ENCODE measurements at places on chromosomes 1 and 21.

GRCh38 chr1:154846565-154847442 lies 23.3 kb downstream of the KCNN3 start:
- DNase-seq = no peak

DNA sequence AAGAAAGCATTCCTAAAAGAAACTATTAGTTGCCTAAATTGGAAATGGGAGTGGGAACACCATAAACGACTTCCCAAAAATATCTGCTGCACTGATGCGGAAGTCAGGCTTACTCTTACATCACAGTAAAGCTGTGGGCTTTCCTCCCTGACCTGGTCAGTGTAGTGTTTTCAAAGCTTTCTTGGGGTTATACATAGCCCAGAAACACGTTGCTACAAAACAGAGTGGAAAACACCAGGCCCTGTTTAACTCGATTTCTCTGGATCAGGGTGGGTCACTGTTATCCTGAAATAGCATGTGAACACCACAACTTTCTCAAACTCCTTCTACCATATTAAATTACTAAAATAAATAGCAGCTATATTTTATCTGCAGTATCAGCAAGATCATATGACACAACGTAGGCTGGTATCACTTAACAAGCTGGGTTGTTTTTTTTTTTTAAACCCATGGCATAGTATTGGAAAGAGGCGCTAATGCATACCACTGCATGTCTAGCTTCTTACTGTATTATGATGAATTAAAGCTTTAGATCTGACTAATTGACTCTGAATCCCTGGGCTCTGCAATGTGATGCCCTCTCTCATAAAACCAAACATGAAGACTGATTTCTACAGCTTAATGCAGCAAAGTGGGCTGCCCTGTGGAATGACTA lies 184.6 kb downstream of the TGFB2 start:
- DNase-seq = no peak

DNA sequence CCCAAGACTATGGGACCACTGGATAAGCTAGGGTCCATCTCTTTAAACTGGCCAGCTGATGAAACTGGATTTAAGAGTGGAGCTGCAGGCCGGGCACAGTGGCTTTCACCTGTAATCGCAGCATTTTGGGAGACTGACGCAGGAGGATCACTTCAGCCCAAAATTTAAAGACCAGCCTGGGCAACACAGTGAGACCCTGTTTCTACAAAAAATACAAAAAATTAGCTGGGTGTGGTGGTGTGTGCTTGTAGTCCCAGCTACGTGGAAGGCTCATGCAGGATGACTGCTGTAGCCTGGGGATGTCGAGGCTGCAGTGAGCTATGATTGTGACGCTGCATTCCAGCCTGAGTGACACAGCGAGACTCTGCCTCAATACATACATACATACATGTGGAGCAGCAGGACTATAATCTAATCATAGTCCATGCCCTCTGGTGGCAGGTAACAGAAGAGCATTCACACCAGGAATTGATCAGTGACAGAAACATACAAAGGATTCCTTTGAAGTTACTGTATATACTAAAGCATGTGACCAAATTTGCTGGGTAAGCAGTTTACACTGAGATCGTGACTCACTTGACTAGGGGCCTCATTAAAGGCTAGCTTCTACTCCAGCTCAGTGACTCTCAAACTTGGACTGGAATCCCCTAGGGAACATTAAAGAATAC lies 101.5 kb upstream of the SLFNL1 start:
- DNase-seq = no peak

- DNase-seq = no peak
These were observed 15.3 kb downstream of the KRTAP10-1 start for GRCh38 chr21:44524414-44525371.

DNA sequence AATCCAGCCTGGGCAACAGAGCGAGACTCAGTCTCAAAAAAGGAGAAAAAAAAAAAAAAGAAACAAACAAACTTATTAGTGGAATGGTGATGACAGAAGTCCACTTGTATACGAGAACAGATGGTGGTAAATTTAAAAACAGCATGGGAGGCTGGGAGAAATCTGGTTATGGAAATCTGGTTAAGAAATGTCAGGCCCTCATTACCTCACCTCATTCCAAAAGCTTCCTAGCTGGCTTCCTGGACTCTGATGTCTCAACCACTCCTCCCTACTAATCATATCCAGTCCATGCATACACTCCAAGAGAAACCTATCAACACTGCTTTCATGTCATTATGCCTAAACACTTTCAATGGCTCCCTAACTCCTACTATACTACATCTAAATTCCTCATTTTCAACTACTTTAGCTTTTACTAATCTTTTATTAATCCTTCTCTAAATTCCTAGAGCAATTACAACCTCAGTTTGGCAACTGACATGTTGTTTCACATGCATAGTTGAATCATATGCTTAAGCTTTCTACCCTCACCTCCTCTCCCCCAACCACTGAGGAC lies 52.9 kb downstream of the FOXJ3 start:
- no peak for DNase-seq

GRCh38 chr1:72006092-72006491 lies 276.2 kb downstream of the NEGR1 start:
- no peak for DNase-seq

GRCh38 chr1:51284487-51284954 lies 45.8 kb downstream of the TTC39A start:
- DNase-seq = no peak

- DNase-seq = no peak
These were observed 5.5 kb upstream of the TNFRSF1B start for GRCh38 chr1:12161324-12161661.

DNA sequence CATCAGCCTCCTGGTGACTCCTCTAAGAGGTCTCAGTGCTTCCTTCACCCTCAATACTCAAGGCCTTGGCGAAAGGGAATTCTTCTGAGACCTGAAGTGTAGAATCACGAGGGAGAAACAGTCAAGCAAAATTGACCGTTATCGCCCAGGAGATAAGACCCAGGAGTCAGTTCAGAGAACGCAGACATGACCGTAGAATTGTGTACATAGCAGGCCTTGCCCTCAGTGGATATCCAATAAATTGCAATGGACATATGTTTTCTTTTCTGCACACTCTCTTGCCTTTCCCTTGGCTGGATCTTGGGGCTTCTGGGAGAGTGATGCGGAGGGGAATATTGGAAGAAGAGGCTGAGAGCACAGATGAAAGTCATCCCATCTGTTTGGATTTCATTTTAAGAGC lies 15.7 kb upstream of the ETS2 start:
- no peak for DNase-seq

GRCh38 chr1:193069748-193070385 lies 10.5 kb downstream of the RO60 start:
- no peak for DNase-seq

DNA sequence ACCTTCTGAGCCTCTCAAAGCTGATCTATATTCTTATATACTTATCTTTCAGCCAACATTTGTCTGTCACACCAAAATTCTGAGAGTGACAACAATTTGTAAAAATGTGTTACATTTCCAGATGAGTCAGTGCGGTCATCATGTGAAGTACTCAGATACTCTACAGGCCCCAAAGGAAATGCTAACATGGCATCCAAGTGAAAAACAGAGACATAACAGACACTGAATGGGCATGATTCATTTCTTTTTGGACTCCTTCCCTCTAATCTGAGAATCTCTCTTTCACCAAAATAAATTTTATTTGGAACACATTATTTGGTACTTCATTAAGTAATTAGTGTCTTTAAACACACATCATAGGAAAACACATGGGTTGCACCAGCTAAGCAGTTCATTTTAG lies 96.6 kb downstream of the SLC44A5 start:
- DNase-seq = no peak

- no peak for DNase-seq
These were observed 2.6 kb downstream of the C1orf226 start for GRCh38 chr1:162384116-162384515.

DNA sequence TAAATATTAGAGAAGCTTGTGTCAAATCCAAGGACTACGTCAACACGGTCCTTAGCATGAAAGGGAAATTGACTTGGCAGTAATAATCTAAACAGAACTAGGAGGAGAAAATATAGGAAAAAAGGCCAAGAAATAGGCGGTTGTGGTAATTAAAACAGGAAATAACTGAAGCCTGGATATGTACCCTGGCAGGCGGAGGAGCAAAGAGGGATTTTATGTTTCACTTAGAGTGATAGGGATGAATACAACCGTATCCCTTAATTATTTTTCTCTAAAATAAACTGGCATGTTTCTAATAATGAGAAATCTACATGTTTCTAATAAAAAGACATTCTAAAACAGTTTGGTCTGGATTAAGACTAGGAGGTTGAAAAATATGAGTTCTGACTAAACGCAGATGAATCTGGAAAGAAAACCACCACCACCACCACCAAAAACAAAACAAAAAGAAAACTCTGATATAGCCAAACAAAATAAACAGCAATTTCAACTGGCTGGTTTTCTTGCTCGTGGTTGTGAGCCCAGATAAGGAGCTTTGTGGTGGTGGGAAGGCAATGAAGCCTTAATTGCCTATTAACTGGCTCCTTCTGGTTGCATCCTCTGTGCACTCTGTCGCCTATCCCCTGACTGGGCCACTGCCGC lies 334.2 kb upstream of the SNX7 start:
- no peak for DNase-seq

DNA sequence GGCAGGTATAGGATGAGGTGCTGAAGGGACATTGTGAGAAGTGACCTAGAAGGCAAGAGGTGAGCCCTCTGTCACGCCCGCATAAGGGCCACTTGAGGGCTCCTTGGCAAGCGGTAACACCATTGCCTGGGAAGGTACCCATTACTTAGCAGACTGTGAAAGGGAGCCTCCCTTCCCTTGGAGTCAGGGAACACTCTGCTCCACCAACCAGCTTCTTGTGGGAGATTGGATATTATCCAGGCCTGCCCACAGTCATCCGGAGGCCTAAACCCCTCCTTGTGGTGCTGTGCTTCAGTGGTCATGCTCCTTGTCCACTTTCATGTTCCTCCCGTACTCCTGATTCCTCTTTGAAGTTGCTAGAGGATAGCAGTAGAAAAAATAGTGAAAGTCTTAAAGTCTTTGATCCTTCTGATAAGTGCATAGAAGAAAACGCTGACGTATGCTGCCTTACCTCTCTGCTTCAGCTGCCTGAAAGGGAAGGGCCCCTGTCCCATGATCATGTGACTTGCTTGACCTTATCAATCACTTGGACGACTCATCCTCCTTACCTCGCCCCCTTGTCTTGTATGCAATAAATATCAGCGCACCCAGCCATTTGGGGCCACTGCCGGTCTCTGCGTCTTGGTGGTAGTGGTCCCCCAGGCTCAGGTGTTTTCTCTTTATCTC lies 16.0 kb downstream of the RBBP4 start:
- DNase-seq = no peak

GRCh38 chr1:193856261-193856660 lies 669.8 kb upstream of the B3GALT2 start:
- DNase-seq = no peak

DNA sequence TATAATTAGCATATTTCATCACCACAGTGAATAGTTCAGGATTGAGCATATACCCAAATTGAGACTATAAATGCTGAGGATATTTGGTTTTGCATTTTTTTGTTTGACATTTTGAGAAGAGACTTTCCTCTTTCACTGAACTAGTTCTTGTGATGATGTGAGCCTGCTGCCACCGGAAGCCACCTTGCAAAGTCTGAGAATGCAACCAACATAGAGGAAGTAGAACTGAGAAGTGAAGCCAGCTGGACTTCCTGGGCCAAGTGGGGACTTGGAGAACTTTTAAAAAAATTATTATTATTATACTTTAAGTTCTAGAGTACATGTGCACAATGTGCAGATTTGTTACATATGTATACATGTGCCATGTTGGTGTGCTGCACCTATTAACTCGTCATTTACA lies 102.3 kb downstream of the RPE65 start:
- peak; percentile 23 for DNase-seq

DNA sequence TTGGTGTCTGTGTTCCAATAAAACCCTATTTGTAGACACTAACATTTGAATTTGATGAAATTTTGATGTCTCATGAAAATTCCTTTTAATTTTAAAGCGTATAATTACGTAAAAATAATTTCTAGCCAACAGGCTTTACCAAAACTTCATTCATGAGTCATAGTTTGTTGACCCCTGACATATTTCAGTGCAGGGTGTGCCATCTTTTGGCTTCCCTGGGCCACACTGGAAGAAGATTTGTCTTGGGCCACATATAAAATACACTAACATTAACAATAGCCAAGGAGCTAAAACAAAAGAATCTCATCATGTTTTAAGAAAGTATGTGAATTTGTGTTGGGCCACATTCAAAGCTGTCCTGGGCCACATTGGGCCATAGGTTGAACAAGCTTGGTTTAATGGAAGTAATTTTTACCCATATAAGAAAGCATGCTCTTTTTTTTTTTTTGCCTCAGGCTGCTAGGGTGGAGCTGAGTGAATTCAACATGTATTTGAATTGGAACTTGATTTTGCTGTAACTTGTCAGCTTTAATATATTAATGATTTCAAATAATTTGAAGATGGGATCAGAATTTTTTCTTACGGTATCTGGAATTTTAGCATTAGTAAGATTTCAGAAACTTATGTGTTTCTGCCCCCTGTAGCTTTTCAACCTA lies 267.7 kb upstream of the RGS18 start:
- no peak for DNase-seq

Measured in left ventricle myocardium inferior (tissue), 1 donor.